ENCODE measurements at places on chromosomes 5 and 9.

GRCh38 chr9:91799113-91799744 is 150.8 kb downstream of the ROR2 start:
- no peak for DNase-seq

DNA sequence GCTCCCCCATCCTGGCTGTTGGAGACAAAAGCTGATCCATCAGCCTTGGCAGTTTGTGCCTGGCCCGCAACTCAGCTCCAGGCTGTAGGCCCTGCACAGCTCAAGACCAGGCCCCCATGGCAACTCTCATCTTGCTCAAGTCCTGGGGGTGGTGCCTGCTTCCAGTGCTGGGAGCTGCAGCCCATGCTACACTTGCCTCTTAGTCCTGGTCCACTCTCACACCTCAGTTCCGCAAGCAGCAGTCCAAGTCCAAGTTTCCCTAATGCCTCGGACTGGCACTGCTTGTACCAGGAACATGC is 14.2 kb downstream of the AHRR start:
- no peak for DNase-seq

- DNase-seq, result no peak
Measured at GRCh38 chr9:128385496-128386460, 14.6 kb downstream of the URM1 start.

GRCh38 chr5:124858612-124859011 is 112.2 kb upstream of the ZNF608 start:
- DNase-seq, result no peak

- no peak for DNase-seq
Measured at GRCh38 chr9:120152295-120152694, 427.7 kb downstream of the CDK5RAP2 start.

DNA sequence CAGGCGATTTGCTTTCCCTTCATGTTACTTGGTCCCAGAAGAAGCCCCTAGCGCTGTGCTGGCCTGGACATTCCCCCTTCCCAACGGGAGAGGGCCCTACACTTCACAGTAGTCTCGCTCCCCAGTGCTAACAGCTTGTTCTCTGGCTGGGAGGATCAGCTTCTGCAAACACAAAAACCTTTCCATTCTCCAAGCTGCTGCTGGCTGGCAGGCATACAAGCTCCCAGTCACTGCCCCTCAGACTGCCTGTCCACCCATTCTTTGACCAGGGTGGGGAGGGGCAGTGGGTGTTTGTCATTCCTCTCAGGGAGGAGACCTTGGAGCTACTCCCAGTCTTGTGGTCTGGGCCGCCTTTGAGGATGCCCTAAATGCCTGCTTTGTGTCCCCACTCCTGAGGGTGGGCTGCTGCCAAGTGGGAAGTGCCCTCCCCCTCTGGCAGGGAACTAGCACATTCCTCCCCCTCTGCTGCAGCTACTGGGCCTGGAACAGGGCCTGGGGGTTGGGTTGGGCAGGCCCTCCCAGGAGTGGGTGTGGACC is 20.8 kb downstream of the ENHO start:
- peak; percentile 33 for DNase-seq

DNA sequence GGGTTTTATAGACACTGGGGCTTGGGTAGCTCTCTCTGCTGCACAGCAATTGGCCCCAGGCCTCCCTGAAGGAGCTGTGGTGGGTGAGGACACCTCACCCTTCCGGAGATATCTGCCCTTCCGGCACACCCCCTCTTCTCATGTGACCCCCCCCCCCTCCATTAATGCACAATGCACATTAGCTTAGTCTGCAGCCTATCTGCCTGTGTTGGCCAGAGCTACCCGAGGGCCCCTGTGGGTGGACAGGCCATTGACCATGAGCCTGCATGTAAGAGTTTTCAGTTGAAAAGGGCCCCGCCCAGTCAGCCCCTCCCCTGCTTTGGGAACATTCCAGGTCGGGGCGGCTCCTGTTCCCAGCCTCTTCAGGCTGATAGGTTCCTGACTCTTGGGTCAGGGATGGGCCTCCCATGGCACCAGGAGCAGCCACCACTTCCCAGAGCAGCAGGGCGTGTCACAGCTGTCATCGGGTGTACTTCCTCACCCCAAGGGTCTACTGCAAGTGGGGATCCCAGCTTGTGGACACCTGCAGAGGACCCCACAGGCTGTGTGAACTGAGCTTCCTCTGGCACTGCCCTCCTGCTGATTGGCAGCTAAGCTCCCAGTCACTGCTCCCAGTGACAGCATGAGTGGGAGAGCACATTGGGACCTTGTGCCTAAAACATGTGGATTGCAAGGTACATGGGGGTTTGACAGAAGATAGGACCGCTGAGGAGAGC is 17.8 kb downstream of the PHF2 start:
- DNase-seq, result no peak

GRCh38 chr5:108353087-108353486 is 28.8 kb downstream of the FBXL17 start:
- DNase-seq, result no peak

GRCh38 chr9:74643303-74643923 is 146.3 kb downstream of the RORB start:
- no peak for DNase-seq

DNA sequence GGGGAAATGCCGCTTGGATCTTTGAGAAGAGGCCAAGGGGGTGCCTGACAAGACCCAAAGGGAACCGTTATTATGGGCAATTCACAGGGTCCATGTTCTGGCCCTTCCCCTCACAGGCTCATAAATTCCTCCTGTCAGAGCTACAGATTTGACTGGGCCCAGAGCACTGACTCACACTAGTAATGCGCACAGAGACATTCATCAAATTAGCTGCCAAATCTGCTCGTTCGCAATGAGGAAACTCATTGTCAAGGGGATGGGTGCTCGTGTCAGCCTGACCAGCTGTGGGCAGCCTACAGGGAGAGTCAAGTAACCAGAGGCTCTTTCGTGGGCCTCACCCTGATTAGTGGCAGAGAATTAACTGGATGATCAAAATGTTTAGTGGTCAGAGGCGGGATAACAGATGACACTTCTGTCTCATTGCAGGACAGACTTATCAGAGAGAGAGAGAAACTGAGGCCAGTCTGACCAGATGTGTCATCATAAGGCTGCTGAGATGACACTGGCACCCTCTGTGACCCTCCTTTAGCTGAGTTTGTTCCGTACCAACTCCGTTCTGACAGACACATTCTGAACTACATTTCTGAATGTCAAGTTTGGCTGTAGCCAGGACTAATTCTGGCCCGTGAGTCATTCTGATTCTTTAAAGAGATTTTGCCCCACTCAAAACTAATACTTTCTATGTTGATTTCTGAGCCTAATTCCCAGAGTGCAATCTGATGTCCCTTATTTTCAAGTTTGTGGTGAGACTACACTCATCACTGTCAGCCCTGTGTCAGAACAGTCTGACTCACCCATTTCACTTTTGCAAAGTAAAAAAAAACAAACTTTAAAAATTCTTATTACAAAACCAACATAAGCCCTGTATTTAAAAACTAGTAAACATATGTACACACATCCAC is 377.1 kb downstream of the ACTL7B start:
- DNase-seq, result peak; percentile 97

DNA sequence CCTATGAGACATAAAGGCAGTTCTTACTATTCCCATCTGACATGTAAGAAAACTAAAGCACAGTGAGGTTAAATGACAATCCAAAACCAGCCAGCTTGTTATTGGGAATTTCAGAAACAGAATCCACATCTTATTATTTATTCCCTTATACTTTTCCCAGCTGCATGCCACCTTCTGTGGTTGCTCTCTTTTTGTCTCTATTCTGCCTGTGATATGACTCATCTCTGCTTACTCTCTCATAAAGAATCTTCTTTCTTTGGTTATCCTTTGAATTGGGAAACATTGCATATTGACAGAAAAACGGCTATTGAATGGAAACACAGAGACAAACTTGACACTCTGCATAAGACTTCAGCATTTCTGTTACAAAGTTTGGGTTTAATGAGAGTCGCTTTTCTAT is 183.2 kb downstream of the TLR4 start:
- peak; percentile 9 for DNase-seq

- no peak for DNase-seq
Measured at GRCh38 chr9:71936066-71936465, 24.6 kb downstream of the C9orf85 start.

DNA sequence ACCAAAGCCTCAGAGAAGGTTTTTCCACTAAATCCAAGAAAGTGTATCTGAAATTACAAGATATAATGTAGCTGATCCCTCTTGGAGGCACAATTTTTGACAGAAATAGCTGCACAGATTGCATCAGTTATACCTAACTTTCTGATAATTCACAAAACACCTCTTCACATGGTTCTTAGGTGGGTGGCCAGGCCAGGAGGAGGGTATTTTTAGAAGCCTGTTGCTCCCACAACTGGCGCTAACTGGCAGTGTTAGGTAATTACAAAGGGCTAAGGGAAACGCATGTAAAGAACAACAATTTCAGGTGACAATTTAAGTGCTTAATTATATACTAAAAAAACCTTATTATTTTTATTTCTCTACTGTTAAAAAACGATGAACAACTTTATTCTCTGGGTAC is 247.9 kb downstream of the BNC2 start:
- DNase-seq, result no peak

DNA sequence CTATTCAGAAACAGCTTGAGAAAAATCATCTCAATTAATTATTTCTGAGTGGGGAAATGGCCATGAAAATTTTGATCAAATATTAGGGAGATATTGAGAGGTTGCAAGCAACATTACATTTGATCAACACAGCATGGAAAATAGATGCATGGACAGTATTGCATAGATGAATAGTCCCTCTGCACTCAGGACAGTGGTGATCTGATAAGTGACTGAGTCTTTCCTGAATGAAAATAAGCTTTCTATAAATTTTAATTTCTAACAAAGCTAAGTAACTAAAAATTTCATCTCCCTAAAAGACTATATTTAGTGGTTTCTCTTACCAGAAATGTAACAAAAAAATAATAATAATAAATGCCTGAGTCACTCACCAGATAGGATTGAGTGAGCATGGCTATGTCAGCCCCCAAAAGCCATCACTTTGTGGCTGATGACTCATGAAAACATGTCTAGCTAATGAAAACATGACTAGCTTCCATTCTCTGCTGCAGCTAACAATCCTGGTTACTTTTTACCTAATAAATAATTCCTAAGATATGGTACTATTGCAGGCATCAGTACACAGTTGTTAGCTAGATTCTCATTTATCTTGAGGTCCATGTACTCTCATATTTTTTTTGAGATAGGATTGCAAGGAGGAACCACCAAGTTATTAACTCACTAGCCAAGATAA is 1294.8 kb upstream of the ACO1 start:
- peak; percentile 21 for DNase-seq

DNA sequence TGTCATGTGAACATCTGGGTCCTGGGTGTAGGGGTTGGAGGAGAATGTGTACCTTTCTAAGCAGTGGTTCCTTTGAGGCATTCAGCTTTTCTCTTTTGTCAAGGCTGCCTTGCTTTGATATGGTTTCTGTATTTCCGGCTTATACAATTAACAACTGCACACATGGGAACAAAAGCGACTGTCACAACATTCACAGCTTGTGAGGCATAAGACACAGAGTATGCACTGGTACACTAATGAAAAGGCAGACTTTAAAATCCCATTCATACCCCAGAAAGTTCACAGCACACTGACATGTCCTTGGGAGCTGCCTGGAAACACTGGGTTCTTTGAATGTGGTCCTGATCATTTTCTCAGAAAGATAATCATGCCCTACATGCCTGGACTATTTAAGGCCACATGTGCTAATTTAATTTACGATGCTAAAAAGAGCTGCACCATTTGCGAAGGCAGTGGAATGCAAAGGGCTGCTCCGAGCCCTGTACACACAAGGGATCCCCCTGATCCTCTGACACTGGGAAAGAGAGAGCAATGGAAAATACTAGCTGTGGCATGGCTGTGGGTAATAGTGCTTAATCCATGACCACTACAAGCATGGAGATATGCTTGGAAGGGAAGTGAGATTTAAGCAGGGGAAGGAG is 131.8 kb downstream of the EFNA5 start:
- DNase-seq, result no peak

DNA sequence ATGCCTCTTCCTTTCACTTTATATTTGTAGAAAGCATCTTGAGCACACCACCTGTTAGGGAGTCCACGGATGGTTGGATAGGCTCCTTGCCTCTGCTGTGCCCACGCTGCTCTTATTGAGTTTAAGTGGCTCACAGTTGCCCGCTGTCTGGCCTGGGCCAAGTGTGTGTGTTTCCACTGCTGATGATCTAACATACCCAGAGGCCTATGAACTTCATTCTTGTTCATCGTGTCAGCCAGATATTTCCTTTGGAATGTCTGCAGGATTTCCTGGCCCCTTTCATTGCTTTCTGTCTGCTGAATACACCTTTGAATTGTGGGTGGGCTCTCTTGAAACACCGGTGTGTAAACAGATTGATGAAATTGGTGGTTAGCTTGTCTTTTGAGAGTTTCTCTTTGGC is 46.6 kb downstream of the MVB12B start:
- DNase-seq, result peak; percentile 57

DNA sequence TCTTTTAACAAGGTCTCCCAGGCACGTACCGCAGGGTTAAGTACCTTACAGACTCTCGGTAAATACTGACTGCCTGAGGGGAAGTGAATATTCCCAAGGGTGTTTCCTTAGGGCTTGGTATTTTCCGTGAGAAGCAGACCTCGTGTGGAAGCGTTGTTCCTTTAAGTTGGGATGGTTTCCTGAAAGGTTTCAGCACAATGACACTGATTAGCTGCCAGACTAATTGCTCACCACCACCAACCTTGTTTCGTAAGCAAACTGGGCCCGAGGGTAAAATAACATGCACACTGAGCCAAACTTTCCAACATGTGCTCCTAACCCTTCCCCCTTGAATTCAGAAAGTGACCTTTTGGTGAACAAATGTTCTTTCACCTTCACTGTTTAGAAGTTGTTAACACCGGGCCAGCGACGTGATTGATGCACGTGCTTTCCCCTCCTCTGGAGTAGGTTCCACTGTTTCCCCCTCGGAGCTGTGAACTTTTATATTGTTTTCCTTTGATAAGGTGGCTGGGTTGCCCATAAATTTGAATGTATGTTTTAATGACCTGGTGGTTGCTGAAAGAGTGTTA is 128.1 kb upstream of the RPS23 start:
- DNase-seq, result peak; percentile 82

DNA sequence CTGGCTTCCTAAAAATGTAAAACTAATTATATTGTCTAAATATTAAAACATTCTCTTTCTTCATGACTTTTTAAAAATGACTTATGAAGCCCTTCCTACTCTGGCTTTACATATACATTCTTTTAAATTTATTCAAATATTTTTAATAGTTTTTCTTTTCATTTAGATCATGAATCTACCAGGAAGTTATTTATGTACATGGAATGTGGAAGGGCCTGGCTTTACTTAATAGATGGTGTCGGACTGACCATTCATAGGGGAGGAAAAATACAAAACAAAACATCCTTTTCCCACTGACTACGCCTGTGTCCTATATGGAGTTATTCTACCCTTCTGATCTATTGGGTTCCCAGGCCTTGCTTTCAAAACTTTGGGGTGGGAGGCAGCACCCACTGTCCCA is 129.8 kb downstream of the MACROH2A1 start:
- DNase-seq, result peak; percentile 66

DNA sequence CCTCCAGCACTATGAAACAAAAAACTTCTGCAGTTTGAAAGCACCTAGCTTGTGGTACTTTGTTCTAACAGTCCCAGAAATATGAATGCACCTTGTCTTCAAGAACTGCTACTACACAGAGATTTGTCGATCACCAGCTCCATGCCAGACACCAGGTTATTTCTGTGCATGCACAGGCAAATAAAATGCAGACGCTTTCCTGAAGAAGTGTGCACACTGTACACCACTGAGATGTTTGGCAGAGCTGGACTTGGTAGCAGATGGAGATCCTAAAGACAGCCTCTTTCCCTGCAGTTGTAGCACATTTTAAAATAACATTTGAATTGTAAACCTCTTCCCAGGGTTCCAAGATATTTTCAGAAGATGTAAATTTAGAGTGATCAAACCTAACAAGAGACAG is 730.0 kb downstream of the MTRR start:
- DNase-seq, result no peak

GRCh38 chr5:83392766-83393503 is 78.6 kb upstream of the VCAN start:
- no peak for DNase-seq
